ENCODE measurements at places on chromosomes 16 and 17.
A peak's percentile ranks its signal among the peaks of the same experiment; 100 is the strongest.

- no peak for DNase-seq
Measured at GRCh38 chr17:66412857-66413558, 110.6 kb downstream of the PRKCA start.

DNA sequence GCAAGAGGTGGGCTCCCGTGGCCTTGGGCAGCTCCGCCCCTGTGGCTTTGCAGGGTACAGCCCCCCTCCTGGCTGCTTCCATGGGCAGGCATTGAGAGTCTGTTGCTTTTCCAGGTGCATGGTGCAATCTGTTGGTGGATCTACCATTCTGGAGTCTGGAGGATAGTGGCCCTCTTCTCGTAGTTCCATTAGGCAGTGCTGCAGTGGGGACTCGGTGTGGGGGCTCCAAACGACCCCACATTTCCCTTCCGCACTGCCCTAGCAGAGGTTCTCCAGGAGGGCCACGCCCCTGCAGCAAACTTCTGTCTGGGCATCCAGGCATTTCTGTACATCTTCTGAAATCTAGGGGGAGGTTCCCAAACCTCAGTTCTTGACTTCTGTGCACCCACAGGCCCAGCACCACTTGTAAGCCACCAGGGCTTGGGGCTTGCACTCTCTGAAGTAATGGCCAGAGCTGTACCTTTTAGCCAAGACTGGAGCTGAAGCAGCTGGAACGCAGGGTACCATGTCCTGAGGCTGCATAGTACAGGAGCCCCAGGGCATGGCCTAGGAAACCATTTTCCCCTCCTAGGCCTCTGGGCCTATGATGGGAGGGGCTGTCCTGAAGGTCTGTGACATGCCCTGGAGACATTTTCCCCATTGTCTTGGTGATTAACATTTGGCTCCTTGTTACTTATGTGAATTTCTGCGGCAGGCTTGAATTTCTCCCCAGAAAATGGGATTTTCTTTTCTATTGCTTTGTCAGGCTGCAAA, 6.0 kb downstream of the PRKAR1A start:
- DNase-seq, result no peak

GRCh38 chr16:80150978-80151721, 389.6 kb upstream of the DYNLRB2 start:
- no peak for DNase-seq

DNA sequence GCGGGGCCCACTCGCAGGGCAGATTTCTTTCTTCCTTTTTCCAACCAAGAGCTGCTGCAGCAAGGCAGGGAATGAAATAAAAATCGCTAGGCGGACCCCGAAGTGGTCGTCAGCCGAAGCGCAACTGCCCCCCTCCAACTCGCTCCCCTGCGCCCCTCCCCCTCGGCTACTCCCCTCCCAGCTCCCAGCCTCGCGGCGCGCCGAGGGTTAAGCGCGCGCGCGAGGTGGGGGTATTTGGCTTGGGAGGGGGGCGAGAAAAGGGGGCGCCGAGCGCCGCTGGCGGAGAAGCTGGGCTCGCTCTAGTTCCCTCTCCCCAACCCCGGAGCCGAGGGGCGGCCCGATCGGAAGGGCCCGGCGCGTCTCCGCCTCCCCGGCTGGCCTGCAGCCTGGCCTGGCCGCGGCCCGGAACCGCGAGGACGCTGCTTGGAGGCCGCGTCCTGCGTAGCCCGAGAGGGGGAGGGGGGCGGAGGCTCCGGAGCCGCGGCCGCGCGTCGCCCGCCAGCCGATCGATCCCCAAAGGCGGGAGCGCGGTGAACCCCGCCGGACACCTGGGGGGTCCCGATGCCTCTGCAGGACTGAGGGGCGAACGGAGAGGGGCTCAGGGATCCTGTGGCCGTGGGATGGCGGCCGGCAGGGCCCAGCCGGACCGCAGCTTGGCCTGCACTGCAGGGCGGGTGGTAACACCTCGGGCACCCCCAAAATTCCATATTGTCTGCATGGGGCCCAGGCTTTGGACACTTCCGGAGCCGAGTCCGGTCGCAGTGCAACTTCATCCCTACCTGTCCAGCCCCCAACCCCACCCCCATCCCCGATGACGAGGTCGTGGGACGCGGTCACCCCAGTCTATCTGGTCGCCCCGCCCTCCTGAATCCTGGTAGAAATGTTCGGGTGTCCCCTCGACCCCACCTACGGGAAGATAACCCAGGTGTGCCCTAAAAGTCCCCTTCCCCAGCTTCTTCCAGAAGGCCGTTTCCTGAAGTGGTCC, 4.9 kb upstream of the CBX4 start:
- no peak for DNase-seq

- no peak for DNase-seq
Measured at GRCh38 chr17:80474961-80475909, 1.2 kb downstream of the NPTX1 start.

DNA sequence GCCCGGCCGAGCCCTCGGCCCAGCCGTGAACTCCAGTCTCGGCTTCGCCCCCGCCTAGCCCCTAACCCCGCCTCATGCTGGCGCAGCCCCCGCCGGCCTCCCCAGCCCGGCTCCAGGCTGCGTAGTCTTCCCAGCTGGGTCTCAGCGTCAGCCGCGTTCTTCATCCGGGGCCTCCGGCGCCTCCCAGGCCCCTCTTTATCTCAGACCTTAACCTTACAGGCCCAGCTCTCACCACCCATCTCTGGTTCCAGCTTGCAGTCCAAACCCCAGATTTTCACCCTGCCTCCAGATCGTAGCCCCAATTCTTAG, at the start of gene PROCA1:
Gene PROCA1, minus strand, starts transcription at position 166 of the 309 bp plus-strand sequence. CDS start 228 bp downstream, outside the sequence.
- DNase-seq, result no peak

- DNase-seq, result no peak
Measured at GRCh38 chr16:1213231-1213630, 11.8 kb downstream of the TPSG1 start.

DNA sequence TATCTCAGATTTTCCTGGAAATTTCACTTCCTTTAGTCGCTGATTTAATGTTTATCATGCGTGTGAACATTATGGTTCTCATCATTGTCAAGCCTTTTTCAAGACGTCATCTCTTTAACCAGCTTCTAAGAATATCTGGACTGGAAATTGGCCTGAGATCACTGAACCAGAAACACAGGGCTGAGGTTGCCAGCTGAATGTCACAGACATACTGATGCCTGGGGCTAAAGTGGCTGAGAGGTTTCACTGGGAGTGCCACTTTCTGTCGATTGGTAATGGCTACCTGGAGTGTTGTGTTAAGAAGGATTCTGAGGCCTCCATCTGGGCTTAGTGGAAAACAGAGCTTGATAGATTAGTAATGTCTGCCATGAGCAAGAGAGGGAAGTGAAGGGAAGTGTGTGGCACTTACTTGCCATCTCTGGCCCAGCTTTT, 54.2 kb downstream of the CRISPLD2 start:
- no peak for DNase-seq

- no peak for DNase-seq
Measured at GRCh38 chr17:9928601-9929333, 23.7 kb upstream of the RCVRN start.

GRCh38 chr16:53768593-53768992, 64.6 kb downstream of the FTO start:
- no peak for DNase-seq

GRCh38 chr17:79000396-79001189, 9.0 kb downstream of the CANT1 start:
- DNase-seq, result no peak

GRCh38 chr17:33940769-33941370, 314.2 kb upstream of the CCL2 start:
- no peak for DNase-seq

GRCh38 chr16:27749547-27749875, 199.6 kb downstream of the KATNIP start:
- DNase-seq, result no peak

DNA sequence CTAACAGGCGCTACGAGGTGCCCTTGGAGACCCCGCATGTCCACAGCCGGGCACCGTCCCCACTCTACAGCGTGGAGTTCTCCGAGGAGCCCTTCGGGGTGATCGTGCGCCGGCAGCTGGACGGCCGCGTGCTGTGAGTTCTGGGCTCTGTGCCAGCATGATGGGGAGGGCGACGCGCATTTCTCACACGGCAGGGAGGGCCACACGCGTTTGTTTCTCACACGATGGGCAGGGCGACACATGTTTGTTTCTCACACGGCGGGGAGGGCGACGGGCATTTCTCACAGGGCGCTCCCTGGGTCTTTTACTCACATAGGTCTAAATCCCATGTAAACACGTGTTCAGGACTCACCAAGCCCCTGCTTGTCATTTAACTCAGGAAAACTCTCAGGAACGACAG, 4.4 kb downstream of the GAA start:
- no peak for DNase-seq

GRCh38 chr17:40614431-40615067, 33.1 kb downstream of the SMARCE1 start:
- DNase-seq, result no peak

DNA sequence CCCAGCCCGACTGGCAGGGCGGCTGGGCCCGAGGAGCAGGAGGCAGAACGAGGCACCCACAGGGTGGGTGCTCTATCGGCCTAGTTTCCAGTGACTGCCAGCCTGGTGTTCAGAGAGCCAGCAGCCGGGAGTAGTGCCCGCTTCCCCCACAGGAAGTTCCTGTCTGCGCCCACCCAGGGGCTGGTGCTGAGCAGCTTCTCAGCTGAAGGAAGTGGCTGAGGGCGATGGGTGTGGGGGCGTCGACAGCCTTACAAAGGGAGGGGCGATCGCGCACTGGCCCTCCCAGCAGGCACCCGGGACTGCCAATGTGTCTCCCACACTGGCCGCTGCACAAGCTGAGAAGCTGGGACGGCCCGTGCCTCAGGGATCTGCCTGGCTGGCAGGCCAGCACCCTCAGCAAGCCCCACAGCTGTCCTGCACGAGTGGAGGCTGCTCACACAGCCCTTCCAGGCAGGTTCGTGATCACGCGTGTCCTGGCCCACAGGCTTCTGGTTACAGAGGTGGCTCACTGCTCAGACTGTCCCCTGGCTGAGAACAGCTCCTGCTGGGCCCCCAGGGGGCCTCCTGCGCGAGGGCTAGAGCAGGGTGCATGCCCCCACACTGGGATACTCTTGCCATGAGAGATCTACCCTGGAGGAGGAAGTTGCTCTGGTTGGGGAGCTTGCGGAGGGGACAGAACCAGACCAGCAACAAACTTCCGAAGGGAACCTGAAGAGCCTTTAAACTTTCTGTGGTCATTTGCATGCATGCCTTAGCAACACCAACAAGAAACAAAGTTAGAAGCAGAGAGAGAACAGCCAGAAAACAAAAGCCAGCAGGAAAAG, 2.5 kb downstream of the RNF166 start:
- DNase-seq, result peak; percentile 51

GRCh38 chr17:73284354-73284753, 22.7 kb upstream of the CPSF4L start:
- no peak for DNase-seq

DNA sequence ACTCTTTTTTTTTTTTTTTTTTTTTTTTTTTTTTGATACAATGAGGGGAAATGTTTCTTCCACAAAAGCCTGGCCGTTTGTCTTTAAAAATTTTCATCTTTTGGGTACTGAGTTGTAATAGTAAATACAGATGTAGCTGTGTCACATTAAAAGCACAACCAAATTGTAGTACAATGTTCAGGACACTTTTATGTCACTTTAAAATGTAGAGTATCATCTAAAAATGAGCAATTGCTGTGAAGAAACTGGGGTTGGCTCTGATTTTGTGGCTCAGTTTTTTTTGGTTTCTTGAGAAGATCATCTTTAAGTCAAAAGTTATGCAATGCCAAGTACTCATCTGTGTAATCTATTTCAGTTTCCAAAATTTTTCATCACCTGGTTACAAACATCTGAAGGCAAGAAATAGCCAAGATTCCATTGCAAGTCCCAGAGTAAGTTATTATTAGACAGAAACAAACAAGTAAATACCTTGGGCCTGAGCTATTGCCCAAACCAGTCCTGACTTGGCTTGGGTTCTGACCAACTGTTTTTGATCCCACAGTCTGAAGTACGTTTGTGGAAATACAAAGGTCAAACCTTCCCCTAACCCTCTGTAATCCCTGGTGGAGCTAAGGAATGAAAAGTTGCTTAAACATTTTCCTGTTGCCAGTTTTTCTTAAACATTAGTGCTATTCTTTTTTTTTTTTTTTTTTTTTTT, 717.2 kb downstream of the WWOX start:
- no peak for DNase-seq
